ENCODE measurements at places on chromosomes 1 and 21.

DNA sequence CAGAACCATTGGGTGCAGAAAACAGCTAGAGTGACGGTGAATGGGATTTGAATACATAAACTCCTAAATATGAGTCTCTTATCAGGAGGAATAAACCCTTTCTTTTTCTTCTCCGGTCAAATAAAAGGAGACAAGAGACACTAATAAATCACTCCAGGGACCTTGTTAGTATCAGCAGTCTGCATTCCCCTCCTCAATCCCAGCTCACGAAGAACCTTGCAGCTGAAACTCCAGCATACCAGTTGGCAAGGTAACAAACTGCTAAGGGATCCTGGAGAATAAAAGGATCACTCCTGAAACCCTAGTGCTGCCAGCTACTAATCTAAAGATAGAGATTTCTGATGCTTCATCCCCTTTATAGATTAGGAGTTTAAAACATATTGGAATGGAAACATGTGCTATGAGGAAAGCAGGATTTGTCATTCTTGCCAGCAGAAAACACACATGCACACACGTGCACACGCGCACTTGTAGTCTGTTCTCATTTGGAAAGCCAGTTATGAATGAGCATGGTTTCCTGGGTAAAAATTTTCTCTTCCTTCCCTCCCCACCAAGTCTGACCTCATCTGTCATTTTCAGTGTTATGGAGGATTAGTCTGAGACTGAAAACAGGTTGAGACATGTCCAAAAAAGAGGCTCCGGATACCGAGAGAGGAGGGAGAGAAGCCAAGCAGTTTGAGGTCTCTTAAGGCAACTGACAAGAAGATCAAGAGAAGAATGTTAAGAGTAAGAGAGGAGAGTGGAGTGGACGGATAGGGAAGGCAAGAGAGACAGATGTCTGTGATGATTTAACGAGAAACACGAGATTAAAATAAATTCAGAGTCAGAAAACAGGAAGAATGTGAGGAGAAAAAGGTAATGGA, 10.9 kb downstream of the IER5 start:
- DNase-seq: peak; percentile 44

- DNase-seq: peak; percentile 47
Measured at GRCh38 chr21:42614811-42615351, 38.5 kb upstream of the PDE9A start.

- no peak for DNase-seq
Measured at GRCh38 chr1:87084244-87084836, 169.9 kb downstream of the HS2ST1 start.

- no peak for DNase-seq
Measured at GRCh38 chr1:233912447-233912846, 8.0 kb downstream of the SLC35F3 start.

GRCh38 chr1:228727681-228728171, 7.6 kb upstream of the RHOU start:
- DNase-seq: no peak

- no peak for DNase-seq
Measured at GRCh38 chr1:67791261-67791660, 42.0 kb downstream of the GNG12 start.

DNA sequence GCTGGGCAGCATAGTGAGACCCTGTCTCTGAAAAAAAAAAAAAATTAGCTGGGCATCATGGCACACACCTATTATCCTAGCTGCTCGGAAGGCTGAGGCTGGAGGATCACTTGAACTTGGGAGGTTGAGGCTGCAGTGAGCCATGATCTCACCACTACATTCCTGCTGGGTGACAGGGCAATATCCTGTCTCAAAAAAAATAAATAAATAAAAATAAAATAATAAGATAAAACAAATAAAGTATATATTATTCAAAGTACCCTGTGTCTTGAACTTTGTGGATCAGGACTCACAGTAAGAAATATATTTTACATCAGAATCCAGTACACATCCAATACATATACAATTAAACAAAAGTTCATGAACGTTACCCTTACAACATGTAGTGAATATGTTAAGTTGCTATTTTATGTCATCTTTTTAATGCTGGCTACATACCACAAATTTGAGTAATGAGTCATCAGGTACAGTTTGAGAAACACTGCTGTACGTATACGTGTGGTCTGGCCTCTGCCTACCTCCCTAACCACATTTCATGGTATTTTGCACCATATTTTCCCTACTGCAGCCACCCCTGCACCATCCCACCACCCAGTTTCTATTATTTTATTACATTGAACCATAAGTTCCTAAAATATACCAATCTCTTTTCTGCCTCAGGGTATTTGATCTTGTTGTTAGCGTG, 4.4 kb downstream of the NME7 start:
- peak; percentile 46 for DNase-seq

DNA sequence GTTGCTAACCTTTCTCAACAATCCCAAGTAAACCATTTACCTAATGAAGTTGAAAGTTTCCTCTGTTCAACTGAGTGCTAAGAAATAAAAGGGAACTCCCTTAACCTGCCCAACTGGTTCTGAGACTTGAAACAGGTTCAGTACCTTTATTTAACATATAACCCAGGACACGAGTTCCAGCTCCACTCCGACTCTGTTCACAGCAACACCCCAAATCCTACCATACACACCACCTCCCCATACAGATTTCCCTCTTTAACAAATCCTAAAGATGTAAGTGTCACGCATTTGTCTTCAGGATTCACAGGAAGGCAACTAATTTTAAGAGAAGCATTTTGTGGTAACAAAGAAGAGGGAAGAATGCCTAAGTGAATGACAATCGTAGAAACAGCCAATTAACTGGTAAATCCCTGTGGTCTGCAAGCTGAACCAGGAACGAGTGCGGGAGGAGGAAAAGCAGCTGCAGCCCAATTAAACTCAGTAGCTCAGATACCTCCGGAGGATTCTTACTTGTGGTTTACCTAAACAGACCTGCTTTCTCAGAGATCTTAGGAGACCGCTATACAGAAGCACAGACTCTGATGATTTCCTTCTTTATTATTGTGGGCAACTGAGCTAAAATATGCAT, 134.5 kb upstream of the MAGI3 start:
- DNase-seq: no peak

DNA sequence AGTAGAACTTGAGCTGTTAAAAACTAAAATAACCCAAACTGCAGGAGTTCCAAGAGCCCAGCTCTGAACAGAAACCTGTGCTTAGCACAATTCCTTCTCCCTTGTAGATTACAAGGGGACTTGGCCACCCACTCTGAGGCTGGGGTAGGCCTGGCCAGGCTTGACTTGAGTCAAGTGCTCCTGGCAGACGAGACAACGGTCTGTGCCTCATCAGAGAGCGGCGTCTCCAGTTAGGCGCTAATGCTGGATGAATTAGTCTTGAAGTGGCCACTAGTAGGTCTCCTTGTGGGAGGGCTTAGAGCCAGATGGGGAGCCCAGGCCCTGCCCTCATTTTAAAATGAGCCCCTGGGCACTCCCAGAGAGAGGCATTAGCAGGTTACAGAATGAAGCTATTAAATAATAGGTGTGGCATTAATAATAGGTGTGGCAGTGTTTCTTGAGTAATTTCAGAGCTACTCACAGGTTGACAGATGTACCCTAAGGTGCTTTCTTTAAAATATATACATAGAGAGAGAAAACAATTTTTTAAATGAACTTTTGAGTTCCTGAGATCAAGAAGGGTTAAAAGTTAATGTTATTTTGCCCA, 1.1 kb downstream of the EEIG2 start:
- peak; percentile 93 for DNase-seq

GRCh38 chr1:6269720-6270400, 9.0 kb upstream of the GPR153 start:
- no peak for DNase-seq

DNA sequence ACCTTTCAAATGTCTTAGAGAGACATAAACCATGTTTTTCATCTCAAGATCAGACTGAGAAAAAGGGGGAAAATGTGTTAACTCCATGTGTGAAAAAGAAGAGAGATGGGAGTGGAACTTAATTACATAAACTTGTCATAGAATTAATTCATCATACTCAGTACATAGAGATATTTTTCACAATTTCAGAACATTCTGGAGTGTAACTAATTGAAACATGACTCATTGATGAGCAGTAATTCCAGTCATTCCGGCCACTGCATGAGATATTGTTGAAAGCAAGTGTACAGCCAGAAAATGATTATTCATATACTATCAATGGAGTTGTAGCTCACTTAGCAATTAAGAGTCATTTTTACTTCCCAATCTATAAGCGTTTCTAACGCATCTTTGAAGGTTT, 739.3 kb downstream of the LTN1 start:
- peak; percentile 17 for DNase-seq

GRCh38 chr1:63730211-63730610, 43.6 kb upstream of the ROR1 start:
- no peak for DNase-seq

GRCh38 chr21:34157521-34157920, 84.1 kb downstream of the MRPS6 start:
- DNase-seq: no peak

DNA sequence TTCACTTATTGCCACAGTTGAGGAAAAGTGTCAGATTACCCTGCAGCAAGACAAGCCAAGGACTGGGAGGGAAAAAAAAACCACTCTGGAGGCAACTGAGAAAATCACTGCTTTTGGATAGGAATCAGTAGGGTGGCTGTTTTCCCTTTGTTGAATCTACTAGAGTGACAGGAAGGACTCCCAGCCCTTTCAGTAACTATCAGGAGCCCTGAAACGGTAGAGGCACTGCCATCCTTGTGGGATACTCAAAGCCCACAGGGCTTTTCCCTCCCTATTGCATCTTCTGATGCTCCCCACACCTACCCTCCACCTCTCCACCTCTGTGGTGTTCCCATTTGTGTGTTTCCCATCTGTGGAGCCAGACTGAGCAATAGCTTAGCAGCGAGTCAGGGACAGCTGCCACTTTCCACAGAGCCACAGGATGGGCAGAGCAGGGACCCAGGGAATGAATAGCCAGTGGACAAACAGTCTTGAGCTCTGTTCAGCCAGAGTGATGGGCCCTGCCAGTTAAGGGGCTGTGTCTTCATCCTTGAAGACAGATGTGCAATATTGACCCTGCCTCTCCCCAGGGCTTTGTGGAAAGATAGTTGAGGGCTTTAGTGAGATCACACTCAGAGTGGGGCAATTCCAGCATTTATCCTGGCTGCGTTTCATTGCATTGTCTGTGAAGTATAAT, 13.9 kb downstream of the UBIAD1 start:
- no peak for DNase-seq

GRCh38 chr1:46512792-46513190, 23.2 kb downstream of the DMBX1 start:
- no peak for DNase-seq

- no peak for DNase-seq
Measured at GRCh38 chr1:9371391-9371935, 78.8 kb downstream of the SPSB1 start.

GRCh38 chr1:33607444-33608005, 135.1 kb downstream of the ZSCAN20 start:
- DNase-seq: no peak

GRCh38 chr1:198416296-198416695, 124.2 kb downstream of the ATP6V1G3 start:
- DNase-seq: peak; percentile 52

DNA sequence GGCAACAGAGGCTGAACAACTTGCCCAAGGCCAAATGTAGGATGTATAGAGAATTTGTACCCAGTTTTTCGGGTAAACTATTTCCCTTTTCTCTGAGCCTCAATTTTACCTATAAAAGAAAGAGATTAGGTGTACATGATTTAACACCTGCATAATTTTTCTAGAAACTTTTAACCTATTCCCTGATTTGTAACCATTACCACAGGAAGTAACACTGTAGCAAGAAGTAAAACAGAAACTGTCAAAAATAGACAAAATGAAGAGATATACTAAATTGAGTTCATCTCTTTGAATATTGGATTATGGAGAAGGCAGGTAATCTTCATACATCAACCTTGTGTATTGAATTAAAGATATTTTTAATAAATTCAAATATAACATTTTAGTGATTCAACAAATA, 136.2 kb downstream of the ZC3H11B start:
- DNase-seq: no peak

GRCh38 chr1:93081716-93082115, 2.6 kb downstream of the MTF2 start:
- no peak for DNase-seq

- DNase-seq: peak; percentile 25
Measured at GRCh38 chr1:41325801-41326200, 35.4 kb upstream of the FOXO6 start.

- no peak for DNase-seq
Measured at GRCh38 chr1:221981461-221981860, 239.6 kb upstream of the DUSP10 start.

DNA sequence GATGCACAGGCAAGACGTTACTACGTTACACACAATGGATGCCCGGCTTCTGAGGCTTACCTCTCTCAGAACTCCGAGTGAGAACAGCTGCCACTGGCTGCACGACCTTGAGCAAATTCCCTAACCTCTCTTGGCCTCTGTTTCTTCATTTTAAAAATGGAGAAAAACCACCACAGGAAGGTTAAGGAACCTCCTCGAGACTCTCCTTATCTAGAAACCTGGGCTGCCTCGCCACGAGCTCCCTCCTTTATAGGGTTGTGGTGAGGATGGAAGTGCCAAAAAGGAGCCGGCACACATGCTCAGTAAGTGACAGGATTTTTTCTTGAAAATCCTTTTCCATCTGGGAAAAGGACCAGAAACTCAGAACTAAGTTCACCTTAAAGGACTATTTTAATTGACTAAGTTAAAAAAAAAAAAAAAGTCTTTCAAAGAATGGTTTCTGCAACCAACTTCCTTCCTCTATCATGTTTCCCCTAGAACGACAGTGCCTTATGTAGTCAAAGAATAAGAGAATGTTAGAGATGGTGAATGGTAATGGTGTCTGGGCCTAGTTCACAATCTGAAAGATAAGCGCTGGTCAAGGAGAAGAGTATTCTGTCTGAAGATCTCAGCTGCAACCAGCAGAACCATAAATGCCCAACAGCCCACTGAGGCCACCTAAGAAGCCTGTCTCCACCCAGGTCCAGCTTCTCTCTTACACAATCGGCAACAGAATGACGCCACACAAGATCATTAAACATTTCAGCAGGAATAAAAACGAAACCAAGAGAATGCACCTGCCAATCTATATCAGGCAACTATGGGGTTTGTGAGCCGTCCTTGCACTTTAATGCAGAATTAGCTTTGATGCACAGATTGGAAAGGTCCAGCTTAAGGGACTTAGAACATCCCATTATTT, 64.9 kb downstream of the SLC45A1 start:
- DNase-seq: no peak

DNA sequence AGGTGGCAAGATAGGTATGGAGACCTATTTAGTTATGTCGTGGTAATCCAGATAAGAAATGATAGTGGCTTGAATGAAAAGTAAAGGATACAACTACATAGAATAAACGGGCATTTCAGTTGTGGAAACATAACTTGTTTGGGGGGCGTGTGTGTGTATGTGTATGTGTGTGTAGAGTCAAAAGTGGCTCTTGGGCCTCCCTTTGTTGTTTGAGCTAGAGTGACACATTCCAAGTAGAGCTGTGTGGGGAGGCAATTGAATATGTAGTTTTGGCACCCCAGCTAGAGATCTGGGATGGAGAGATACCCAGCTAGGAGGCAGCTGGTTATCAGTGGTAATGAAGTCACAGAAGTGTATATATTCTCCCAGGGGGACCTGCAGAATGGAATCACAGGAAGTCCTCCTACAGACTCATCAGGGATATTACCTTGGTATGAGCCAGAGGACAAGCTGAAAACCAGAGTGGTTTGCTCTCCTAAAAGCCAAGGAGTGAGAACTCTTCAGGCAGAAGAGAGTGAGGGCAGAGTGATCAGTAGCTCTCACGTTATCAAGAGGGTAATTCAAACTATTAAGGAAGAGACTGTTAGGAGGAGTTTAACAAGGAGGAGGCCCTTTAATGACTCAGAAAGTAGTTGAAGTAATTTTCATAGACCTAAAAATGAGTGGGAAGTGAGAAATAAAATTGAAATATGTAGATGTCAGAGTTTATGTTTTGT, 5.1 kb downstream of the CR1L start:
- DNase-seq: no peak

GRCh38 chr21:30990514-30991262, 47.6 kb downstream of the KRTAP19-8 start:
- DNase-seq: no peak

Measured in MG63 (cell line).